ENCODE measurements at places on chromosomes 2 and 18. TPM values are rescaled to one million over a fixed set of nuclear protein-coding genes. Genes with fewer than 3 reads are reported as not detected.

Gene RFTN2
- total RNA-seq, result 23.0 TPM

Gene RNU2-63P
- total RNA-seq, result 106 TPM

Gene CDH20
- 2.9 TPM for total RNA-seq

Gene MAL
- not detected for total RNA-seq

Gene GTF2A1L
- total RNA-seq, result 1.2 TPM

Gene CTAGE1
- under 0.01 TPM for total RNA-seq

Gene DES
- 165 TPM for total RNA-seq

Gene TACR1
- total RNA-seq, result under 0.01 TPM

Gene NR4A2
- total RNA-seq, result 0.68 TPM

Gene INHBB
- 1.6 TPM for total RNA-seq

Gene RNF144A
- 20.3 TPM for total RNA-seq

Gene PCARE
- total RNA-seq, result not detected

Gene NEB
- total RNA-seq, result 0.12 TPM

Gene TPGS2
- total RNA-seq, result 136 TPM

Measured in pericardium fibroblast (primary cell).